ENCODE measurements at places on chromosomes 7 and 10.

DNA sequence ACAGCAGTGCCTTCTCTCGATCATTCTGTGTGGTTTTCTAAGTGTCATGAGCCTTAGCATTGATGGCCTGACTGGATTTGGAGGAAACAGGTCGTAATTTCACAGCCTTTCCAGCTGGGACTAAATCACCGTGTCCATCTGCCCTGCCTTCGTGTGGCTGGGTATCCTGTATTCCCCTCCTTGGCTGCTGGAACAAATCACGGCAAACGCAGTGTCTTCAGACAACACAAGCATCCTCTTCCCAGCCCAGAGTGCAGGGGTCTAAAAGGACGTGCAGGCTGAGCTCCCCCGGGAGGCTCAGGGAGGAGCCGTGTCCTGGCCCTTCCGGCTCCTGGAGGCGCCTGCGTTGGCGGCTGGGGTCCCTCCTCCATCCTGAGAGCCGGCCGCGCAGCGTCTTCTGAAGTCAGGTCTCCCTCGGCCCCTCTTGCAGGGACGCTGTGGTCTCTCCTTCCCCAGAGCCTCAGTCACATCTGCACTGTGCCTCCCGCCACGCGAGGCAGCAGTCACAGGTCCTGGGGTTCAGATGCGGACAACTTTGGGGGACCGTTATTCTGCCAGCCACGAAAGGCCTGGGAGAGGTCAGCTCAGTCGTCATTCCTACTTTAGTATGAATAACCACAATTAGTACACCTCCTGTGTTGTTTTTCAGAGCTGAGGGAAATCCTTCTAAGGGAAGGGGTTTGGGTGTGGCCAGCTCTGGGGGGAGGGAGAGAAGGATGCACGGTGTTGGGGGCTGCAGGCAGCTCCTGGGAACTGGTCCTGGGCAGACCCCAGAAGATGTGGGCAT lies 41.1 kb downstream of the FAM20C start:
- DNase-seq = peak; percentile 47

GRCh38 chr10:124329941-124330340 lies 88.8 kb downstream of the OAT start:
- DNase-seq = no peak

- DNase-seq = no peak
Measured at GRCh38 chr10:123331438-123331837, 177.2 kb downstream of the BUB3 start.

DNA sequence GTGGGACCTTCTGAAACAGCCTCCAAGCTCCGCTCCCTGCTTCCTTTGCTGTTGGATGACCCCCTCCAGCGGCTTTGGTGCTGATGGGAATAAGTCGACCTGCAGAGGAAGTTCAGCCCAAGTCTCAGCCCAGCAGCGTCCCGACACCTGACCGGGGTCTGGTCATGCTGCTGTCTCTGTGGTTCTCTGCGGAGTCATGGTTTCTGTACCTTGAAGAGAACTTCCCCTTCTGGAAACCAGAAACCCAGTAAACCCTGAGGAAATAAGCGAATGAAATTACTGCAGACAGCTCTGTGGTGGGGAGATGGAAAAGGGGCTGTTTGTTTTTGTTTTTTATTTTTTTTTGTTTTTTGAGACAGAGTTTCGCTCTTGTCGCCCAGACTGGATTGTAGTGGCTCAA lies 18.3 kb upstream of the ZNF12 start:
- no peak for DNase-seq

DNA sequence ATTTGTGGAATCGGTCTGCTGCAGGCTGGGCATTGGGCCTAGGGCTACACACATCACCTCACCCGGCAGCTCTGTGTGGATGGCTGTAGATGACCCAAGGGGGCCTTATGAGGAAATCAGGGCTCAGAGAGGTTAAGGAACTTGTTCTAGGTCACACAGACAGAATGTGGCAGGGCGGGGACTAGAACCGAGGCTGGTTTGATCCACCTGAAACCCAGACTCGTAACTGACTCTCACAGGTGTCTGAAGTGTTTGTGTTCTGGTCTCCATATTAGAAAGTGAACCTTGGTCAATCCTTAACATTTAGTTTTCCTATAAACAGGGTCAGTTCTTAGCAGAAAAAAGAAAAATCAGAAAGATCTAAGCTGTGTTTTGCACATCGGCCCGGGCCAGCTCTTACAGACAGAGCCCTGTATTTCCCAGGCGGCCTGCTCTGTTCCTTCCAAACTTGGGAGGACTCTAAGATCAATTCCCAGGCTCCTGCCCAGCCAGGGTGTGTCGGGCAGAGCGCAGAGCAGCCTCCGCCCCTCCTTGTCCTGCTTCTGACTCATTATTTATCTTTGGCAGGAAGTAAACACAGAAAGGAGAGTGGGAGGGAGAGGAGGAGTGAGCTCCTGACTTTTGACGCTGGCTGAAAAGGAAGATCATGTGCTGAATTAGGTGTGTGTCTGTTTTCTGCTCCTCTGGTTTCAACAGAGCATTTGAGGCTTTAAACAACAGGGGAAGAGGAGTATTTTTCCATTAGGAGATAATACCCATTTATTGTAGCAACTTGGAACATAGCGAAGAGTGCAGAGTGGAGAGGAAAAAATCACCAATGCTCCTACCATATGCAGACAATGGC lies 74.1 kb downstream of the TACC2 start:
- peak; percentile 85 for DNase-seq

DNA sequence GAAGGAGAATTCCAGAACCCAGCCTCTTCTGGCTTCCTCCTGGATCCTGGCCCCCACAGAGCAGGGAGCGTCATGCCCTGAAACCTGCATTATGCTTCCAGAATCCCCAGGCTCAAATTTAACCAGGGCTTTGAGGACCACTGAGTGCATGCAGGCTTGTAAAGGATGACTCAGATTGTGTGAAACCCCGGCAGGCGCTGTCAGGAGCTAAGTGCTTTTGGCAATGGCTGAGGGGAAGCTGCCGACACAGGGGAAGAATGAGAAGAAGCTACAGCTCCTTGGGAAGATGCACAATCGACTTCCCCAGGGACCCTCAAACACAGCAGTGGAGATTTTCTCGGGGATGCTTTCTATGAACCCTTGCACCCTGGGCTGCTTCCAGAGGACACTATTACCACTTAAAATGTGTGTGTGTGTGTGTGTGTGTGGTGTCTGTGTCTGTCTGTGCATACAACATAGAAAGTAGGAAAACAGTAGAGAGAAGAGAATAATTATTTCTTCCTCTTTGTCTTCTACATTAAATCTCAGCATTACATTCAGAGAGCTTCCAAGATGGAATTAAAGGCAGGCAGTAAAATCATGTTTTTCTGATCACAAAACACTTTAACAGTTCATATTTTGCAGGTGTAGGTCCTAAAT lies 183.5 kb upstream of the INHBA start:
- peak; percentile 87 for DNase-seq

- DNase-seq = no peak
Measured at GRCh38 chr10:24708081-24708480, 15.6 kb downstream of the ARHGAP21 start.

DNA sequence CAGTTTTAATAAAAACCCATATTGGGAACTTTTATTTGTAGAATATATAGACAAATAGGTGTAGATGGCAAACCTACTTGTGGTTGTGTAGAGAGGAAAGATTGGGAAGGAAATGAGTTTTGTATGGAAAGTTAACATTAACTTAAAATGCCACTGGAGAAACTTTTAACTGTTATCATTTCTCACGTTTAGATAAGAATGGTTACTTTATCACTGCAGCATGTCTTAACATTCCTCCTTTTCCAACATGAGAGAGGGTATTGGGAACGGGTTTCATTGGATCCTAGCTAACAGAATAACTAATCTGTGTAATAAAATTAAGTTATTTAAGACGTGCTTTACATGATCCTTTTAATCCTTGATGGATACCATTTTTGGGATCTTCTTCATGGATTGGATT lies 1.8 kb downstream of the LUC7L2 start:
- no peak for DNase-seq

- DNase-seq = peak; percentile 68
Measured at GRCh38 chr10:28722065-28722803, 44.9 kb downstream of the BAMBI start.

DNA sequence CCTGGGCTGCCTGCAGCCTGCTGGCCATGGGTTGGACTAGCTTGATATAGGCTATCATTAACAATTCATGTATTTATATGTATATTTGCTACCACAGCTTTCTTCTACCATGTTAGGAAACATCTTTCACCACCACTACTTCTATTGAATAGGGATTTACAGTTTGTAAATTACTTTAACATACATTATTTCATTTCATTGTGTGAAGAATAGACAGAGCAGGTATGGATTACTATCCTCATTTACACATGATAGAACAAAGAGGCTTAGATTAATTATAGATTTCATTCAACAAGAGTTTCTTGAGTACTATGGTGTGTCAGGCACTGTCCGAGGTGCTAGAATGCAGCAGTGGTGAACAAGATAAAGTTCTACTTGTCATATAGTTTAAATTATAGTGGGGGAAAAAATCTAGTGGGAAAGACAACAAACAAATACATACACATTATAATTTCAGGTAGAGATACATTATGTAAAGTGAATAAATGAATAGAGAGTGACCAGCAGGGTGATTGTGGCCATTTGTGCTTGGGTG lies 20.6 kb downstream of the VTI1A start:
- DNase-seq = peak; percentile 20

- no peak for DNase-seq
Measured at GRCh38 chr10:130141038-130141437, 4.8 kb downstream of the GLRX3 start.

- DNase-seq = no peak
Measured at GRCh38 chr10:49678827-49679479, 498 bp upstream of the C10orf53 start.

DNA sequence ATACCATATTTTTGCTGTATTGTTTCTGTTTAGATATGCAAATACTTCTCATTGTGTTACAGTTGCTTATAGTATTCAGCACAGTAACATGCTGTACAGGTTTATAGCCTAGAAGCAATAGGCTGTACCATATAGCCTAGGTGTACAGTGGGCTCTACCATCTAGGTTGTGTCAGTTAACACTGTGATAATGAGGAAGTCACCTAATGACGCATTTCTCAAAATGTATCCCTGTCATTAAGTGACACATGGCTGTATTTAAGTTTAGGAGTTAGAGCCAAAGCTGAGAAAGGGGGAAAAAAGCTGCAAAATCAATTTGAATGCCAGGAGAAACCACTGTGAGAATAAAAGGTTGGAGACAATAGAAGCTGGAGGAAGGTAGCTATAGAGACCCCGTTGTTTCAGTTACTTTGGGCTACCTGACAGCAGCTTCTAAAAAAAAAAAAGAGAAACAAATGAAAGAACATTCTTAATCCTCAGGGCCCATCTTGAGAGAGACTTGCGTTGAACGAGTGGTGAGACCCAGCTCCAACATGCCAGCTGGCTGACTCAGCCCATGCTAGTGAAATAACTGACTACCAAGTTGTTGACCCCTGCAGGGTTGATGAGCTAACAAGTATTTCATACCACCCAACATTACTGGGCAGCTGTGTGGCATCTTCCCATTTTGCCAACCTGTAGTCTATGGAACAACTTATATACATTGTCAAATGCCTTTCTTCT lies 8.7 kb downstream of the STARD3NL start:
- peak; percentile 43 for DNase-seq
